Activated CD4-positive, alpha-beta T cell treated with anti-CD3 and anti-CD28 coated beads, Interleukin-2, amount 10 ng/mL, durations not matched to agents 7 days and 5 days (primary cell): ENCODE measurements at places on chromosomes 6 and 20.

GRCh38 chr6:10426781-10427279 lies 12.0 kb upstream of the TFAP2A start:
- no peak for DNase-seq

DNA sequence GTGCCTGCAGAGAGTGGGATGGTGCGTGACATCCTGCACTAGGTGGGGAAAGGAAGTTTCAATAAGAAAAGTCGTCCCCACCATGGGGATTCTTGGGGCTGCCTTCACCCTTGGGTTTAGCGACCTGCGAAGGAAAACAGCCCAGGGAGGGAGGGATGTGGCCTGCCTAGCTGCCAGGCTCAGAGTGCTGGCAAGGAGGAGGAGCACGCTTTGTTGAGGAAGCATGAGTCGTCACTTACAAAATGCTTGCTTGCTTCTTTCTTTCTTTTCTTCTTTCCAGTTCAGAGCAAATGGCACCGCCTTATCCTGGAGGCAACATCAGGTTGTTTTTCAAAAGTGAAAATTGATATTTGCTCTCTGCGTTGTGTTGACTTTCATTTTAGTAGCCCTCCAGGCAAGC lies 123.2 kb downstream of the TFAP2C start:
- DNase-seq, result no peak

- no peak for DNase-seq
Measured at GRCh38 chr6:38080360-38080759, 260.8 kb downstream of the ZFAND3 start.

DNA sequence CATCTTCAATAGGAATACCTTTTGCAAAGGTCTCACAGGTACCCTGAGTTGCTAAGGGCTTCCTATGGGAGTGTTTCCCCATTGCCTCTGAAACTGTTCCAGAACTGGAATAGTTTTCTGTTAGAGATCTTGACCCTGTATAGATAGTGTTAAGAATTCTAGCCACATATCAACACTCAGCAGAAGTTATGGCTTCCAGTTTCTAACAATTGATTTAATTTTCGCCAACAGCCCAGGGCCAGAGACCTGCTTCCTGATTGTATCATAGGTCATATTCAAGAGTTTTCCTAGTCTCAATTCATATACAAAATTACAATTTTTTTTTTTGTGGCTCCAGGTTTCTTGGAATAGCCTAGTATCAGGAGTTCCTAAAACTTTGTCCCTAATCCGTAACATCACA lies 61.0 kb downstream of the PXDC1 start:
- DNase-seq, result no peak

DNA sequence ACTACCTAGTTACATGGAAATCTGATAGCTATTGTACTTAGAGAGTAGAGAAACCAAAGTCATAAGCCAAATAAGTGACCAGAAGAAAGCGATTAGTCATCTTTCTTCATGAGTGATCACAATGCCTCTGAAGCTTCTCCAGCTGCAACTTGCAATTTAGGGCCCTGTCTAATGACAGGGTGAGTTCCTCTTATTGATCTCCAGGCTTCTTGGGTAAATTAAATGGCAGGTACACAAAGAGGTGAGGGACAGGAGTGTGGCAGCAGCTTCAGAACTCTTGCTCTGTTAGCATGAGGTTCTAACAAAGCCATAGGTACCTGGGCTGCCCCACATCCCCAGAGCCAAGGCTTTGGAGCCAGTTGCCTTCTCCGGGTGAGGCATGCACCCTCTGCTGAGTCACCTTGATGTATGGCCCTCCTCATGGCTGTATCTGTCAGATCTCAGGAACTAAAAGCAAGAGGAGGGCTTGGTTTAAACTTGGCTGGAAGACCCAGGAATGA lies 60.8 kb downstream of the PRDM1 start:
- DNase-seq, result no peak
